ENCODE measurements at places on chromosomes 1 and 21.

GRCh38 chr1:232764458-232765251 is 40.6 kb upstream of the MAP10 start:
- DNase-seq: no peak

DNA sequence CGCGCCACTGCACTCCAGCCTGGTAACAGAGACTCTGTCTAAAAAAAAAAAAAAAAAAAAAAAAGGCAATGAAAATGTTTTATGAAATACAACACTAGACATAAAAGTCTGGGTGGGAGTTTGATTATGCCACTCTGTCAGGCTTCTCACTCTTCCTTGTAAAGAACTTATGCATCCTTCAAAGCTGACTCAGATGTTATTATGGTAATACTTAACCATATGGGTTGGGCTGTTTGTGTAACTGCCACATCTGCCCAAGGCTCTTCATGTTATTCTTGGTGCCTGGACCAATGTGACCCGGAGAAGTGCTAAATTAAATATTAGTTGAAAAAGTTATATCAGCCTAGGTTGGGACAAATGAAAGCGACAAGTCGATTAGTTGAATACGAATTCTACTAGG is 23.8 kb downstream of the FAM89A start:
- no peak for DNase-seq

DNA sequence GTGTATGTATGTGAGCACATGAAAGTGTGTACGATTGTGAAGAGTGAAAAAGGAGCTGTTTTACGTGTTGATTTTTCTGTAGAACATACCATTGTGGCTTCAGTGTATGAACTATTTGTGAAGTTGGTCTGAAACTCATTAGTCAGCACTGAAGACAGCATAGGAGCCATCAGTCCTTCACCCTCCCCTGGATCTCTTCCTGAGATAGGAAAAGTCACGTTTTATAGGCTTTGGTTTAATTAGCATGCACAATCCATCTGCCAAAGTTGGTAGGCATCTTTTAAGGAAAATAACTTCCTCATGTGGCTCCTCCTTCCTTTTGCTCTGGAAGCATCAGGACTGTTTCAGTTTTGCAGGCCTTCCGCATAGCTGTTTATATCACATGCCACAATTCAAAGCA is 1.4 kb upstream of the RABIF start:
- DNase-seq: no peak

DNA sequence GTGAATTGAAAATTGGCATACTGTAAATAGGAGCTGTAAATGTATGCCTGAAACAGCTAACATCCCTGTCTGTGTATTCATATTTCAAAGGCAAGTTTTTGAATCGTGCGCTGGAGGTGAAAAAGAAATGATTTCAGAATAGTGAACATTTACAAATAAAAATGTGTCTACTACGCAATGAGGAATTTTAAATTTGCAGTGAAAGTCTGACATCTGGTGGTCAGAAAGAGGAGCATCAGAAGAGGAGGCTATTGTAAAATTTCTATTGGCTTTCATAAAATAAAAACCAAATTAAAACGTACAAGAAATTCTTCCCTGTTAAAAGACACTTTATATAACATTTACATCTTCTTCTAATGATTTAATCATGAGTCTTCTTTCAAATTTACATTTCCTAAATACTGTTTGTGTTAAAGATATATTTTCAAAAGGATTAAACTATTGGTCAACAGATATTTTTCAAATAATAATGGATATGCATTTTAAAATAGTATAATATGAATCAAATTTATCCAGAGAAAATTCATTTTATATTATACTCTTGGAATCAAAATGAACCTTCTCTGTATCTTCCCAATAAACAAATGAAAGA is 113.7 kb upstream of the RRP15 start:
- no peak for DNase-seq

DNA sequence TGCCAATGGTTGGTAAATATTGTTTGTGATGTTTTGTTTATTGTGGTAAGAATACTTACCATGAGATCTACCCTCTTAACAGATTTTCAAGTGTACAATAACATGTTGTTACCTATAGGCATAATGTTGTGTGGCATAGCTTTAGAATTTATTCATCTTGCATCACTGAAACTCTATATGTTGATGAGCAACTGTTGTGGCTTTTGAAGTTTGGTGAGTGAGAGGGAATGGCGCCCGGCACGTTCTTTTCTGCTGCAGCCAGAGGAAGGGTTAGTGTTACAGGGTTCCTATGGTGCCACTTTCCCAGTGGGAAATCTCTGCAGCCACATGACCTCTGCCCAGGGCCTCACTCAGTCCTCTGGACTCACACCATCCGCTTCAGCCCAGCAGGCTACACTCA is 342.5 kb upstream of the ADGRL2 start:
- DNase-seq: no peak

GRCh38 chr1:234893359-234893724 is 235.3 kb downstream of the TOMM20 start:
- DNase-seq: no peak

DNA sequence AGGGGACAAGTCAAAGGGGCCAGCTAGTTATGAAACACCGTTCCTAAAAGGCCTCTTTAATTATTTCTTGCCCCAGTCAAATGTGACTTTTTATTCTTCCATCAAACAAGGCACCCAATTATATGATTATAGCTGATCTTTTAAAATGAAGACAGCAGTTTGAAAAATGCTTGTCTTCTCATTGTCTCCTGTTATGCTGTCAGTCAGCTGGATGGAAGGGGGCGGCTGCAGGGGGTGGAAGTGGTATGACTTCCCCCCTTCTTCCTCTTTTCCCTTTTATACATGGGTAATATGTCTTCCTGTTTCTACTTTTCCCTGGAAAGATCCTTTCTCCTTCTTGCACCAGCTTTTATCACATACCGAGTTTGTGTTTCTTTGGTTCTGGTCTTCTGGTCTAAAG is 25.8 kb upstream of the KCNA10 start:
- DNase-seq: no peak

DNA sequence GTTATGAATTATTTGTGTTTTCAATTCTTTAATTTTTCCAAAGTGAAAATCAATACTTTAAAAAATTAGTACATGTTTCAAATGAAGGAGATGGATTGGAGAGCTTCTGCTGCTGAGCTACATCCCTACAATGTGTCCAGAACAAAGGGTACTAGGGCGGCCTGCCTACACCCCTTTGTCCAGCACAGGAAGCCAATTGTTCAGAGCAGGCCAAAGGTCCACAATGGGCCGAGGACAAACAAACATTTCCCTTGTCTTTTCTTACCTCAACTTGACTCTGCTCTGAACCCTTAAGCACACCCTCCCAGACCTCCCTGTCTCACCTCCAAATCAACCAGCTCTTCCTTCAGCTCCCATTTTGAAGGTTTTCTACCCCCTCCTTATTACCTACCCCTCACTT is 39.4 kb upstream of the CAMK1G start:
- no peak for DNase-seq

DNA sequence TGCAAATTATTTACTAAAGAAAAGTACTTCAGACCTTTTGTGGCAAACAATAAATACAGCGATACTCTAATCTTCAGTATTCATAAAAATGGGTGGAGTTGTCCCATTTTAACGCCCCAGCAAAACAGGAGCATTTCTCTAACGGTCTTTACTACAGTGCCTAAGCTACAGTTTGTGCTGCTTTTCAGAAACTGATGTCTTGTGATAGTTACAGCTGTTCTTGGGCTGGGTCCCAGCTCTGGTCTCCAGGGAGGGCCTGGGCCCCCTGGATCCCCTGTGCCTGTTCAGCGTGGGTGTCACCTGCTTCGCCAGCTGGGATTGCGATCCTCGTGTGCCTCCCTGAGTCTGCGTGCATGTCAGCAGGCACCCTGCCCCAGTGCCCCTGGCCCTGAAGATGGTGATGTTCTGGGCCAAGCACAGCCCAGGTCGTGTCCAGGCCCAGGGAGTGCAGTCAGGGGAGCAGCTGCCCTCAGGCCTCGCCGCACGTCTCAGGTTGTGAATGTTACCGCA is 64.0 kb upstream of the DIP2A start:
- DNase-seq: no peak

GRCh38 chr1:198612471-198613260 is 26.2 kb upstream of the PTPRC start:
- no peak for DNase-seq

GRCh38 chr1:237016626-237017025 is 12.4 kb upstream of the MT1HL1 start:
- no peak for DNase-seq

DNA sequence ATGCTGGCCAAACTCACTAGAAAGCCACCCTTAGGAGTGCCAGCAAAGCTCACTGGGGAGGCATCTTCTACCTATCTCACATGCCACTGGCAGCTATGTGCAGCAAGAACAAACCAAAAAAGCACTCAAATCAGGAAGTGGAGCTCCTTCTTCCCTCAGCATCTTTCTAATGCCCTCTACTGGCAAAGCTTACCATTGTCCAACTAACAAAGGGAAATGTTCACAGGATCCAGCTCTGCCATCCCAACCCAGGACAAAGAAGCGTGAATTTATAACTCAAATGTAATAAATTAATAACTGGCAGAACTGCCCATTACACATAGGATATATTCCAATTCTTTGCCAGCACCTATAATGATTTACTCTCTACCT is 38.9 kb downstream of the LEPR start:
- DNase-seq: no peak

DNA sequence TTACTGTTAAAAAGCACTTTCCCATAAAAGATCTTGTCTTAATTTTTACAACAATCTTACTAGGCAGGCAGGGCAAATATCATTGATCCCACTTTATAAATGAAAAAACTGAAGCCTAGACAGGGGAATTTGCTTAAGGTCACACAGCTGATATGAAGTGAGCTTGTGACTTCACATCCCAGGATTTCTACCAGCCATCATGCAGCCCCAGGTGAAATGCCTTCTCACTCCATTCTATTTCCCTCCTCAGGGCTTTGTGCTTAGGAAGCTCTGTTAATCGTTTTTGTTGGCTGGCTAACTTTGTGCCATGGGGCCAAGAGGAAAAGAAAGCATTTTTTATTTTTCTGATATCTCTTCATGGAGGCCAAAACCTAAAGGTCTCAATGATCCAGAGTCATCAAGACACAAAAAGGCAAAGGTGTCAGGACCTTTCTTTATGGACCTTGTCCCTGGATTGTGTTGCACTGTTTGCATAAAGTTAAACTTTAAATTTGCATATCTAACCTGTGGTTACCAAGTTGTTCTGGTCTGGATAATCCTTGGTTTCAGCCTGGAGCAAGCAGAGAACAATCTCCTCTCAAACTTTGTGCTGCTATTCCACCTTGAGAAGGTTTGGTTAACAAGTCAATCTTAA is 44.8 kb upstream of the ZNF326 start:
- DNase-seq: no peak

DNA sequence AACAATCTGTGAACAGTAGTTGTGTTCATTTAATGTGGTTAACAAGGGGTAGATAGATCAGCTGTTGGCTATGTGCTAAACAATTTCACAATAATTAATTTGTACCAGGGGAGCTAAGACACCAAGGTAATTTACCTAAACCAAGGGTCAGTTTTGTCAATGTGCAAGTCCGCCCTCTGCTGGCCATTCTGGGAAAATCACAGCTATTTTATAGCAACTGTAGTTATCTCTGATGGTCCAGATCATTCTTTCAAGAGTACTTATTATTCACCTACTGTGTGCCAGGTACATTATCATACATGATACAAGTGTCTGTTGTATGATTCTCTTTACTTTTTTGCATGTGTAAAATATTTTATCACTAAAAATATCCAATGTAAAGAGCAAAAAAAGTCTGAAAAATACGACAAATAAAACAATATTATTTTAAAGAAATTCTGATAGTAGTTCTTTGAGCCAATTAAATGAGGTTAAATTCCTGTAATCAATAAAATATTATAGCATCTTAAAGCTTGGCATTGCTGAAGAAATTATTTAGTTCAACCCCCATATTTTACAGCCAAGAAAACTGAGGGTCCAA is 312.3 kb upstream of the FAM78B start:
- peak; percentile 48 for DNase-seq

DNA sequence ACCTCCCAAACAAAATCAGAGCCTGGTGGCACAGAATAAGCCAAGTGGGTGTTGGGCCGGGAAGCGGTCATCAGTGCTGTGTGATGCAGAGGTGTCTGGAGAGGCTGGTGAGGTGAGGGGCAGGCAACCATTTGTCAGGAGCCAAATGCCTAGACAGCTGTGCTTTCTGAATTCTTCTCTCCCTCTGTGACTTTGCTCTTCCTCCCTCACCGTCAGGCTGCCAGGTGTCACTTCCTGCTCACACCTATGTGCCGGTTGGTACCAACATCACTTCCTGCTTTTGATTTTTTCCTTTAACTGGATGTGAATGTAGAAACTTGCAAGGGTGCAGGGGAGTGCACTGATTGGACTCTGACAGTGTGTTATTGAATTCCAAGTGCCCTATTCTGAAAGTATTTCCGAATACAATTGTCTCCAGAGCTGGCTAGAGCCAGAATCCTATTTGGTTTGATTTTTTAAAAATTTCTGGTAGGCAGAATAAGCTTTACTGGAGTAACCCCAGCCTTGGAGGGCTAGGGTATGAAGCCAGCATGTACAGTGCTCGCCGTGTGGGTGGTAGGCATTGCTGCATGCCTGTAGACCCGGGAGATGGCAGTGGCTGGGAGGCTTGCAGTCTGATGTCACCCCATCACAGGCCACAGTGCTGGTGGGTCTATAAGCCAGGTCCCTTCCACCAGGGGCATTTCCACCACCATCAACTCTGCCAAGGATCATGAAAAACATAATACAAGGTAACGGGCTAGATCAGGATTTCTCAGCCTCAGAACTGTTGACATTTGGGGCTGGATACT is 210.9 kb downstream of the KAZN start:
- no peak for DNase-seq

DNA sequence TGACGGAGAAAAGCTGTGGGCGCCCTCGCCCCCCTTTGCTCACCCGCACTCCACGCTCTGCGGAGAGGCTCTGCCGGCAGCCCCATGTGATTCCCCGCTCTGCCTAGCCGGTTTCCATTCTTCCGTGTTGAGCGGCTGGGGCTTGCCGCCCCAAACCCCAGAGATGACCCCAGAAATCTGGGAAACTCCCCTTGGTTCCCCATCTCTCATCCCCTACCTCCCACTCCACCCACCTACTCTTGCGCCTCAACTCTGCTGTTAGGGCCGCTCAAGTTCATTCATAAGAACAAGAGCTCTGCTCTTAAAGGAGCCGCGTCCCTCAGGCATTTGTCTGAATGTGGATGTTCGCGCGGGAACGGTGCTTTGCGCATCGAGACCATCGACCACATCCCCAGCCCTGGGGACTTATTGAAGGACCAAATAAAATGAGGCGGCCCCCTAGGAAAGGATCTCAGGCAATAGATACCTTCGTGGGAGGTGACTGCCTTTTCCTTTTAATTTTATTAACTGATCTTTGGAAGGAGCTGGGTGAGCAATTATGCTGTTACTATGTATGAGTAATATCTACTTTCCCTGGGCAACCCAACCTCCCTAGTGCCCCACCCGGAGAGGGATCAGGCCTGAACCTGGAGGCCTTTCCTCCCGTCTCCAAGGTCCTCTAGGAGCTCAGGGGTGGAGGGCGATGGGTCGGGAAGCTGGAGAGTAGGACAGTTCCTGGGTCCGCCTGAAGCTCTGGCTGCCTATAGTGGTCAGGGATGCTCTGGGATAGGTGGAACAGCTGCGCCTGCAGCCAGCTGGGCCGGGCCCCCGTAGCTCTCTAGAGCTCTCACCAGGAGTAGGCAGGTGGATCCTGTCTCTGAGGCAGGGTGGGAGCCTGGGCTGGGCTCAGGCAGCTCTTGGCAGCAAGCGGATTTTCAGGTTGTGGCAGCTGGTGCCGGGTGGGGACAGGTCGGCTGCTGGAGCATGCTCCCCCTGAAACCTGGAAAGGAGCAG is 898 bp downstream of the MFSD2A start:
- DNase-seq: peak; percentile 13

Data from activated CD4-positive, alpha-beta T cell treated with anti-CD3 and anti-CD28 coated beads, Interleukin-2, amount 50 U/mL, for 1 hour (primary cell).